ENCODE measurements at places on chromosomes 7 and 10.

GRCh38 chr7:105325216-105325904, 63.4 kb downstream of the SRPK2 start:
- no peak for DNase-seq

GRCh38 chr7:104627516-104627915, 299.1 kb downstream of the LHFPL3 start:
- DNase-seq: no peak

GRCh38 chr10:7389346-7389745, 21.5 kb downstream of the SFMBT2 start:
- no peak for DNase-seq

DNA sequence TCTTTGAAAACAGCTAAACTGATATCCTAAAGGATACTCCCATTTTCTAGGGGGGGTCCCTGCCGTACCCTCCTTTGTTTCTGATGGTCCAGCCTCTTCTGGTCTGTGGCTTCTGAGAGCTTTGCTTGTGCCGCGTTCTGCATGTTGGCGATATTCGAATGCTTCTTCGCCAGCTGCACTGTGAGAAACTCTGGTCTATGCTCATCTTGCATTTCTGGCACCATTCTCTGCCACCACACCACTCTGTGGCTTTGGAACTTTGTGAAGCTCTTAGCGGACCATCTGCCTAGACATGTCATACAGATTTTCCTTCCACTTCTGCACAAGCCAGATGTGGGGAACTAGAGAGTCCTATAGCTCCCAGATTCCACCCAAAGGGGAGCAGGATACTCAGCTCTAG, 197.2 kb downstream of the REEP3 start:
- DNase-seq: no peak

Data from activated T-helper 1 cell treated with anti-CD3 and anti-CD28 coated beads, Interleukin-12 subunit alpha, Interleukin-12 subunit beta, Interleukin-2, Interleukin-4 antibody, amounts not matched to agents 30 ng/mL and 10 ng/mL and 1 ng/mL, durations not matched to agents 14 hours and 24 hours and 36 hours (primary cell).